ENCODE measurements at places on chromosomes 11 and 22.

DNA sequence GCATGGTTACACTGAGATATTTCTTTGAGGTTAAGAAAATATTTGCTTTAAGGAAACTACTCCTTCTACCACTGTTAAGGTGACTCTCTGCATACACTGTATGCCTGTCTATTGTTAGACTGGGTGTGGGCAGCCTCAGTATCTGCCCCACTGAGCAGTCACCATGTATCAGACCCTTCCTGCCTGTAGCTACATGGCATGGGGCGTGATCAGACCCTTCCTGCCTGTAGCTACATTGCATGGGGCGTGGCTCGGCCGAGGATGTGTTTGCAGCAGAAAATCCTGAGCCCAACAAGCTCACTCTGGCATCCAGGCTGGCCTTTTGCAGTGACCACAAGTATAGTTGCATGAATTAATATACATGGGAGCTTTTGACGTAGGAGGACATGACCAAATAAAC, 669.4 kb downstream of the OPCML start:
- H3K4me1 ChIP-seq: no peaks in the 10 kb centered on the region
- no peaks in the 10 kb centered on the region for H3K36me3 ChIP-seq
- H3K4me3 ChIP-seq: no peak overlapping the region
- no peak for DNase-seq
- H3K27ac ChIP-seq: no peak overlapping the region
- H3K27me3 ChIP-seq: no peaks in the 10 kb centered on the region

GRCh38 chr11:13233173-13233745, 44.3 kb upstream of the BMAL1 start:
- H3K4me1 ChIP-seq: no peaks in the 10 kb centered on the region
- H3K27me3 ChIP-seq: no peaks in the 10 kb centered on the region
- no peak overlapping the region for H3K27ac ChIP-seq
- H3K36me3 ChIP-seq: no peaks in the 10 kb centered on the region
- H3K4me3 ChIP-seq: no peak overlapping the region

DNA sequence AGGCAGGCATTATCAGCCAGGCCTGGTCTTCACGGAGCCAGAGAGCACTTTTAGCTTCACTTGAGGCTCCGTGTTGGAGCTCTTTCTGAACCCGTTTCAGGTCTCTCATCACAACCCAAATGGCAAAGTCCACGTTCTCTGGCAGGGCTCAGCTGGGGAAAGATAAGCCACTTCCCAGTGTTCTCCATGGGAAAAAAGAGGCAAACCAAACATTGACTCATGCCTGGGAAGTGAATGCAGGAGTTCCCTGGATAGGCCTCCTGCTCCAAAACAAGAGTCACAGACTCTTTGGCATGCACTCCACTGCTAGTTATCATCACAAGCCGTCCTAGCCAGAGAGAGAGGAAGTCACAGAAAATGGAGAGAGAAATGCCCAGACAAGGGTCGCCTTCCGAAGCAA, 11.6 kb downstream of the OPCML start:
- no peaks in the 10 kb centered on the region for H3K36me3 ChIP-seq
- H3K27ac ChIP-seq: no peak overlapping the region
- H3K4me1 ChIP-seq: no peaks in the 10 kb centered on the region
- no peak overlapping the region for H3K4me3 ChIP-seq
- H3K27me3 ChIP-seq: no peaks in the 10 kb centered on the region

DNA sequence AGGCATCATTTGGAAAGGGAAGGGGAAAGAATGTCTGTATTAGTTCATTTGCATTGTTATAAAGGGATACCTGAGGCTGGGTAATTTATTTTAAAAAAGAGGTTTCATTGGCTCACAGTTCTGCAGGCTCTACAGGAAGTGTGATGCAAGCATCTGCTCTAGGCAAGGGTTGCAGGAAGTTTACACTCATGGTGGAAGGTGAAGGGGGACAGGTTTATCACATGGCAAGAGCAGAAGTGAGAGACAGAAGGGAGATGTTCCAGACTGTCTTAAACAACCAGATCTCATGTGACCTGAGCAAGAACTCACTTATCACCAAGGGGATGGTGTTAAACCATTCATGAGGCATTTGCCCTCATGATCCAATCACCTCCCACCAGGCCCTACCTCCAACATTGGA, 90.6 kb downstream of the CCDC83 start:
- H3K4me3 ChIP-seq: no peak overlapping the region
- no peaks in the 10 kb centered on the region for H3K36me3 ChIP-seq
- H3K27ac ChIP-seq: no peak overlapping the region
- H3K27me3 ChIP-seq: no peaks in the 10 kb centered on the region

DNA sequence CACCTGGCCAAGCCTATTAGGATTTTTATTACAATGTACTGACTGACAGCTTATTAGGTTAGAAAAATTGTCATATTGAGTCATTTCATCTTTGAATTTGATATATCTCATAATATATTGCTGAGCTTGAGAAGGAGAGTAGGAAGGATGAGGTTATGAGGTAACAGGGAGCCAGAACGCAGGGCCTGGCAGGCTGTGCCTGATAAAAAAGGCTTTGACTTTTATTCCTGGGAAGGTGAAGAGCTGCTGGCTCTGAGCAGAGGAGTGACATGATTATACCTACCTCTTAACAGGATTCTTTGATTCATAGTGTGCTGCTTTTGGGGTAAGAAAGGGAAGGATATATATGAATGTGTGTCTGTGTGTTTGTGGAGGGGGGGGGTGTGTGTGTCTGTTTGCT, 70.9 kb downstream of the SFI1 start:
- no peaks in the 10 kb centered on the region for H3K4me1 ChIP-seq
- DNase-seq: no peak
- H3K36me3 ChIP-seq: no peaks in the 10 kb centered on the region
- H3K27me3 ChIP-seq: no peaks in the 10 kb centered on the region
- H3K27ac ChIP-seq: no peak overlapping the region

Measured in pancreas (tissue), 10 donors.